ENCODE measurements at places on chromosomes 3 and 15.

DNA sequence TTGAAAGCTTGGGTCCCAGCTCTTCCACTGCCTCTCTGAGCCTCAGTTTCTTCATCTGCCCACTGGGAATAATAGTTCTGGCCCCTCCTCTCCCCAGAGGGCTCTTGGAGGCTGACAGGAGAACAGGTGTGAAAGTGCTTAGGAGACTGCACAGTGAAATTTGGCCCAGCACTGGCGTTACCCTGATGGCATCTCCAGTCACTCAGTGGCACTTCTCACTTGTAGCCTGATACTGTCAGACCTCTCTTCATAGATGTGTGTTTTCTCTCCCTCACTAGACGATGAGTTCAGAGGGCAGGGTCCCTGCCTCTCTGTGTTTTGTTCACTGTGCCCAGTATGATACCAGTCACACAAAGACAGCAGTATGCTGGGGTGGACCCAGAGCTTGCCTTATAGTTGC lies 22.2 kb upstream of the IGDCC3 start:
- no peak for DNase-seq

DNA sequence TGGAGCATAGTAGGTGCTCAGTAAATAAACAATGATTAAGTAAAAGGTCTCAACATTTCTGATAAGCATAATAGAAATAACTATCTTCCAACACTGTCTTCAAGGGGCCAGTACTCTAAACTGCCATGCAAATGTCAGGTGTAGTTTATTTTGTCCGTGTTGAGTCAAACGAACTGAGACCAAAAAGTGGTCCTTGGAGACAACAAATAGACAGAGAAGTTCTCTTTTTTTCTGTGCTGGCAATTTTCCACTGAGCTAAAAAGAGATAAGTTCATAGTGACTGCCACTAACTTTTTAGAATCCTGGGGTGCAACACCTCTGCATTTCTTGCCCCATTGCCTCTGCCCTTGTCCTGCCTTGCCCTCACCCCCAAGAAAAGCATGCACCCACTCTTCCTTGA lies 14.7 kb upstream of the MBNL1 start:
- DNase-seq: no peak

DNA sequence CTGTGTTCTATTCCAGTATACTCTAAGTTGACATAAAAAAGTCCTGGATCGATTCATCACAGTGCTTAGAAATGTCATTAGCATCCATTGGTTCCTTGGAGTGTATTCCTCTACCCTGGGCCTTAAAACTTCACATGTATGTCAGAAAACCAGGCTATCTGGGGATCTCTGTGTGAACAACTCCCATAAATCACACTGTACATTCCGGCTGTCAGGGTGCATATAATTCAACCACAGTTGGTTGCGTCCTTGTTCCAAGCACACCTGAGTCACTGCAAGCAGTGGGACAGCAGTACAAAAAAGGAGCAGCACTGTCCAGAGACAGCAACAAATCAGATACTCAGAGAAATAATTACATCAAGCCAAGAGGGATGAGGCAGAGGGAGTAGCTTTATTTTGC lies 52.4 kb downstream of the PDZRN3 start:
- DNase-seq: no peak

DNA sequence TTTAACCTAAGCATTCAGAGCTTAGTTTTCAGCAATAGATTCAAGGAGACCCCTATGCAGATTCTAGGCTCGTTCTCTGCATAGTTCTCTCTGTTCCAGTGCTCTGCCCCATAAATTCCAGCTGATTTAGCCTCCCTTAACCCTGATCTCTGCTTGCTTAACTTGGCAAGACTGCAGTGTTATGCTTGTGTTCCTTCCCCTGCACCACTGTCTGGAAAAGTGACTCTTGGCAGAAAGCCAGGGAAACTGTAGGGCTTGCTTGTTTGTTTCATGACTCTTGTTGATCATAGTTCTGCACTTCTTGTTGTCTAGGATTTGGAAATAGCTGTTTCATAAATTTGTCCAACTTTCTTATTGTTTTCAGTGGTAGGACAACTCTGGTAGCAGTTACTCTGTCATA lies 40.1 kb downstream of the ANAPC13 start:
- no peak for DNase-seq
